ENCODE measurements at places on chromosomes 16 and 17.

DNA sequence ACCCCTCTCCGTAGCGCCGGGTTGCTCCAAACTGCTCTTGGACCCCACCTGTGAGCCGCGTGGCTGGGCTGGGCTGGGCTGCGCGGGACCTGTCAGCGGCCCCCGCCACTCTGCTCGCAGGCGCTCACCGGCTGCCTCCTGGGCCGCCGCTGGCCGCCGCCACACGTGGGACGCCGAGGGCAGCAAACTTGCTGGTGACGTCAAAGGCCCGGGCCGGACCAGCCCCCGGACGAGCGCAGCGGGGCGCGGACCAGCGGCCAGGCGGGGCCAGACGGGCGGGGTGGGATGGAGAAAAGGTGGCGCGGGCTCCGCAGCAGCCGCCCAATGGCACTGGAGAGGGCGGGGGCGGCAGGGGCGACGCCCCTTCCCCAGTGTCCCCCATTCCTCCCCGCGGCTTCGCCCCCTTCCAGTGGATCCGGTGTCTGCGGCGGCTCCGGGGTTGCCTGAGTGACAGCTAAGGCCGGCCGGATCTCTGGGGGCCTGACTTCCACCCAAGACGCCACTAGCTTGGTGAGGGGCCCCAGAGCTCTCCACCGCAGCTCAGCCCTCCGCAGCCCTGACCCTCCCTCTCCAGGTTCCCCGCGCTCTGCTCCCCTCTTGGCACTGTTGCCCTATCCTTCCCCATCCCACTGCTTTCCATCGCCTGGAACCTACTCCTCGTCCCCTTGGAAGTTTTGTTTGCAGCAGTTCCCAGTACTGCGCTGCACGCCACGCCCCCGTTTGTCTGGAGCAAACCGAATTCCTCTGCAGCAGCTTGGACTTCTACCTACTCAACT lies at the start of gene HS3ST3A1:
TSS of gene HS3ST3A1 (minus strand) at position 154 of the 776 bp plus-strand sequence. CDS start 800 bp downstream, outside the sequence.
- DNase-seq, result peak; percentile 84

- no peak for DNase-seq
These were observed 300.7 kb upstream of the TNRC6C start for GRCh38 chr17:77657839-77658238.

- no peak for DNase-seq
These were observed 14.2 kb downstream of the LYRM9 start for GRCh38 chr17:27878776-27879562.

- peak; percentile 56 for DNase-seq
These were observed 69.2 kb upstream of the WSB1 start for GRCh38 chr17:27224526-27225315.

GRCh38 chr16:66970775-66971720 lies 10.0 kb downstream of the CES3 start:
- DNase-seq, result peak; percentile 54

GRCh38 chr17:10156599-10156947 lies 41.8 kb downstream of the GAS7 start:
- DNase-seq, result no peak

DNA sequence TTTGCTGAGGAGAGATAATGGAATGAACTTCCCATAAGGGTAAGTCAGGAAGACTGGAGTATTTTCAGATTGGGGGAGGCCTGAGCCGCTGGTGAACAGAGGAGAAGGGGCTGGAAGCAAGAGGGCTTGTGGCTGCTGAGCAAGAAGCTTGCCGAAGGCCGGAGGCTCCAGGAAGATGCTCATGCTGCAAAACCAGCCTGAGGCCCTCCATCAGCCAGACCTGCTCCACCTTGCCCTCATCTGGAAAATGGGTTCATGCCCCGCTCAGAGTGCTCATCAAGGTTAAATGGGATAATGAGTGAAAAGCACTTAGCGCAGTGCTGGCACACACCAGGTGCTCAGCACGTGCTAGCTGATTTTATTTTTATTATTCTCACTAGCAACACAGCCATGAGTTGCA lies 5.5 kb upstream of the ASGR1 start:
- no peak for DNase-seq

GRCh38 chr16:86384980-86385379 lies 125.3 kb upstream of the FOXF1 start:
- DNase-seq, result no peak

GRCh38 chr17:57455063-57455914 lies 199.0 kb downstream of the MSI2 start:
- DNase-seq, result no peak

All from fibroblast of mammary gland (primary cell).